ENCODE measurements at places on chromosomes 11 and 22.

DNA sequence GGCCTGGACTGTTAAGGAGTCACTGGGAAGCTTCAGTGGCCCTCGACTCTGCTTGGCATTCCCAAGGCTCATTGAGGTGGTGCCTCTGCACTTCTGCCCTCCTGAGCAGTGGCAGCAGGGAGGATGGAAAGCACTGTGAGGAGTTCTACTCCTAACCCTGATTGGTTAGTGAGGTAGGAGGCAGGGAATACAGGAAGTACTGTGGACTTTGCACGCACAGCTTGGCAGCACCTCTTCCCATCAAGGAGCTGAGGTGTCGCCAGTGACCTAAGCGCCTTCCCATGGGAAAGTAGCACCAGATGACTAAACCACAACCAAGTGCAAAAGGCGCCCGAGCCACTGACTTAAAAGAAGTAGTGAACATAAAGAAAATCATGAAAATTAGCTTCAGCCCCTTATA lies 152.5 kb upstream of the CADM1 start:
- no peak for DNase-seq

- no peak for DNase-seq
These were observed 67.3 kb downstream of the PTPRJ start for GRCh38 chr11:48047616-48048015.

DNA sequence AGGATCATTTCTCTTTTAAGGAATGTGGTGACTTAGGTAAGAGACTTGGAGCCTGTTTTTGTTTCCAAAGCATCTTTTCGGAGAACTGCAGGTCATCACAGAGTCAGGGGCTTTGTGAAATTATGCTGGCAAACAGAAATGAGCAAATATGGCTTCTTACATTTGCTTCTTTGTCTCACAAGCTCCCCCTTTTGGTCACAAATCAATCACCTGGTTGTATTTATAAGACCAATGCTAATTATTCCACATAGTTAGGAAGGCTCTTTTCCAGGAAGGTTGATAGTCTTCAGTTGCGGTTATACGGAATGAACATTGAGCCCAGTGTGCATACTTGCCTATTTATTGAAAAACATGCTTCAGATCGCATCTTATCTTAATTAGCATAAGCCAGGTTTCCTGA lies 34.6 kb upstream of the CEP126 start:
- DNase-seq: no peak

GRCh38 chr11:57349491-57350274 lies 11.5 kb downstream of the P2RX3 start:
- DNase-seq: peak; percentile 89
